ENCODE measurements at places on chromosomes 5 and 9. TPM values are rescaled to one million over a fixed set of nuclear protein-coding genes. Genes with fewer than 3 reads are reported as not detected.

Gene CCDC171
- 1.1 TPM for total RNA-seq

Gene GLDC
- total RNA-seq, result not detected

Gene BTNL9
- total RNA-seq, result not detected

Gene EEIG1
- total RNA-seq, result 440 TPM

- H3K27ac ChIP-seq, result no peak overlapping the region
- DNase-seq, result no peak
Measured at GRCh38 chr5:45376417-45376816, 319.8 kb downstream of the HCN1 start.

DNA sequence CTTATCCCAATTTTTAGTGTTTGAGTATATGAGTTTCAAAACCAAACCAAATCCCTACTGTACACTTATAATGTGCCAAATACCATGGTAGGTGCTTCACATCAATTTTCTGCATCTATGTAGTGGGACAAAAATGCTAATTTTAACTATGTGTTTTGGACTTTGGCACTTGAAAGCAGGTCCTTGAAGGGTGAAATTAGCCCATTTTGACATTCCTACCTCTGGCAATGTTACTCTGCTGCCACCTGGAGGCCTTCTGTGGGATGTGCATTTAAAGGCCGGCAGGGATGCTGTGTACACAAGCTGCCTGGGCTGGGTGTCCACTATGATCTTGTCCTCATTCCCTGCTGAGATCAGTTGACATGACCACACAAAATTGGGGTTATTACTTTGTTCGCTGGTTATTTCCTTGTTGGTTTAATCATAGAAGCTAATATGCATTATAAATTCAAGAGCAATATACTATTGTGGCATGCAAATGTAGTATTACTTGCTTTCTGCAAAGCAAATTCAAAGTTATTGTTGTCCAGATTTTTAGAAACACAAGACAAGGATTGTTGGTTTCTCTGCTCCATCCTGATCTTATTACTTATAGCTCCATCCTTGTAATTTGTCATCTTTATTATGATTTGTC is 166.8 kb downstream of the ARHGEF28 start:
- H3K27me3 ChIP-seq, result no peaks in the 10 kb centered on the region
- H3K4me3 ChIP-seq, result no peak overlapping the region
- peak; percentile 34 for DNase-seq
- no peaks in the 10 kb centered on the region for H3K4me1 ChIP-seq
- no peak overlapping the region for H3K27ac ChIP-seq

GRCh38 chr5:145689235-145689634 is 145.9 kb downstream of the PRELID2 start:
- H3K4me3 ChIP-seq, result no peak overlapping the region
- H3K36me3 ChIP-seq, result no peaks in the 10 kb centered on the region
- DNase-seq, result peak; percentile 36
- H3K27me3 ChIP-seq, result no peaks in the 10 kb centered on the region
- H3K4me1 ChIP-seq, result no peaks in the 10 kb centered on the region

- H3K4me3 ChIP-seq, result no peak overlapping the region
- H3K36me3 ChIP-seq, result no peaks in the 10 kb centered on the region
- H3K27me3 ChIP-seq, result peaks cover 4% of the 10 kb centered on the region
- no peak for DNase-seq
- H3K4me1 ChIP-seq, result no peaks in the 10 kb centered on the region
- no peak overlapping the region for H3K27ac ChIP-seq
Measured at GRCh38 chr5:11909471-11909870, 5.2 kb upstream of the CTNND2 start.

GRCh38 chr9:35603506-35603985 is 1.5 kb upstream of the TESK1 start:
- peaks cover 43% of the 10 kb centered on the region for H3K4me1 ChIP-seq
- peak overlapping the region; percentile 52 for H3K27ac ChIP-seq
- peaks cover 18% of the 10 kb centered on the region for H3K36me3 ChIP-seq
- peak overlapping the region; percentile 94 for H3K4me3 ChIP-seq
- no peak for DNase-seq
- H3K27me3 ChIP-seq, result no peaks in the 10 kb centered on the region

Data from CD4-positive, alpha-beta T cell (primary cell).